ENCODE measurements at places on chromosomes 3 and 15. TPM values are rescaled to one million over a fixed set of nuclear protein-coding genes. Genes with fewer than 3 reads are reported as not detected.

Gene FAM3D
- not detected for total RNA-seq

Gene ERICH6
- not detected for total RNA-seq

Gene MITF
- not detected for total RNA-seq

Gene TMEM40
- not detected for total RNA-seq

GRCh38 chr3:170496868-170497140 lies 78.1 kb downstream of the CLDN11 start:
- no peak overlapping the region for H3K27ac ChIP-seq
- H3K36me3 ChIP-seq = no peaks in the 10 kb centered on the region
- peaks cover 2% of the 10 kb centered on the region for H3K27me3 ChIP-seq
- no peaks in the 10 kb centered on the region for H3K4me1 ChIP-seq
- H3K4me3 ChIP-seq = no peak overlapping the region

GRCh38 chr3:56725175-56725574 lies 42.1 kb upstream of the TASOR start:
- H3K4me3 ChIP-seq = peak overlapping the region; percentile 52
- H3K27ac ChIP-seq = peak overlapping the region; percentile 83
- DNase-seq = peak; percentile 86
- H3K27me3 ChIP-seq = no peaks in the 10 kb centered on the region
- peaks cover 51% of the 10 kb centered on the region for H3K36me3 ChIP-seq
- peaks cover 32% of the 10 kb centered on the region for H3K4me1 ChIP-seq

Gene C3orf49
- not detected for total RNA-seq

Gene HGD
- not detected for total RNA-seq

Gene SEMA5B
- not detected for total RNA-seq

GRCh38 chr3:46365041-46365440 lies 5.7 kb upstream of the CCR5 start:
- H3K27me3 ChIP-seq = peaks cover 15% of the 10 kb centered on the region
- peaks cover 54% of the 10 kb centered on the region for H3K4me1 ChIP-seq
- DNase-seq = no peak
- no peak overlapping the region for H3K4me3 ChIP-seq
- H3K36me3 ChIP-seq = no peaks in the 10 kb centered on the region
- no peak overlapping the region for H3K27ac ChIP-seq

- H3K4me3 ChIP-seq = peak overlapping the region; percentile 54
- no peak for DNase-seq
- no peak overlapping the region for H3K27ac ChIP-seq
- peaks cover 38% of the 10 kb centered on the region for H3K27me3 ChIP-seq
Measured at GRCh38 chr3:71752831-71753700, 589 bp upstream of the GPR27 start.

DNA sequence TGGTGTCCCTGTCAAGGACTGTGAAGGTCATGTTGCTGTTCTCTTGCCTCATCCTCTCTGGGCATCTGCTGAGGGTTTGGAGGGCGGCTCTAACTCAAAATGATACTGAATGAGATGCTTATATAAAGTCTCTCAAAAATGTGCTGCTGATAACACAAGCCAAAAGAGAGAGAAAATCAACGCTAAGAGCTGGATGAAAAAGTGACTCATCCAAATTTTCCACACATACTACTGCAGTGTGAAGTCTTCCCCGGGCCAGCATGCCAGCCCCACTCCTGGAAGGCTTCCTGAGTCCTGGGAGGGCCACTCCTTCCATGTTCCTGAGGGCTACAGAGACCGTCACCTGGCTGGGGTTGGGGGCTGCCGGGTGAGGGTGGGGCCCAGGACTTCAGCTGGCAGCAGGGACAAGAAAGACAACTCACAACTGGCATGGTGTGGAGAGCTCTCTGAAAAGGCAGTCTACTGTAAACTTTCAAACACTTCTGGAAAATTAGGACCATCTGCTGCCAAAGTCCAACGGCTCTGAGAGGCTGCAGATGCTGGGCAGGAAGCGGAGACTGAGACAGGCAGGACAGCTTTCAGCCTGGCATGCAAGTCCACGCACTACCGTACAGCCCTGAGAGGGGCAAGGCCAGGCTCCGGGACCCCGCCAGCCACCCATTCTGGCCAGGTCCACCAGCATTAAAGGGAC lies 200.3 kb downstream of the ADAMTS17 start:
- no peak overlapping the region for H3K27ac ChIP-seq
- no peak for DNase-seq
- H3K4me1 ChIP-seq = peaks cover 3% of the 10 kb centered on the region
- peaks cover 5% of the 10 kb centered on the region for H3K36me3 ChIP-seq

GRCh38 chr15:34359416-34359815 lies 7.6 kb downstream of the LPCAT4 start:
- H3K36me3 ChIP-seq = peaks cover 20% of the 10 kb centered on the region
- H3K27ac ChIP-seq = no peak overlapping the region
- no peaks in the 10 kb centered on the region for H3K27me3 ChIP-seq
- H3K4me1 ChIP-seq = no peaks in the 10 kb centered on the region

DNA sequence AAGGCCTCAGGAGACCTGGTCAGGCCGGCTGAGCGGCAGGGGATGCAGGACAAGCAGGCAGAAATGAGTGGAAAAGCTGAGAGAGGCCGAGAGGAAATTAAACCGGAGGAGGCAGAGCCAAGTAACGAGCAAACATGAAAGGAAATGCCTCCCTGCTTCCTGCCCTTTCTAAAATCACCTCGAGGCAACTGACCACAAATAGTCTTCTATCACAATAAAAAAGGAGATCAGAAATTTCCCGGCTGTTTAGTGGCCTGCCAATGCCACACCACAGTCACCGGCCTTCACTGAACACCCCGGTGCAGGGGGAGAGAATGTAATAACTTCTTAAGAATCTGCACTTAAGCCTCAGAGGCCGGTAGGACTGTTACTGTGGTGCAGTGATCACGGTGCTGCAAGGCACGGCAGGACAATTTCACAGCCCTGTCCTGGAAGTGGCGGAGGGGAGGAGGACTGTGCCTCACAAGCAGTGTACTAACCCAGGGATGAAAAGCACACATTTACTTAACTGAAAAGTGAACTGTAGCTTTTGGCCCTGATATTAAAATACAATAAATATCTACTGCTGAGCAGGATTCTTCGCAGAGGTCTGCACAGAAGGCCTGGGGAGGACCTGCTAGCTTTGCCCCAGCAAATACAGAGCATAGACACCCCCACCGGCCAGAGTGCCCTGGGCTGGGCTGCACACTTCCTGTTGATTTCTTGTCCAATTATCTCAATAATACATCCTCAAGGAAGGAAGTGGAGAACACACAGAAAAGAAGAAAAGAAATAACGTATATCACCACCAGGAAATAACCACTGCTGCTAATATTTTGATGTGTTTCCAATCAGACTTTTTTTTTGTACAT lies 183.5 kb upstream of the NSMCE3 start:
- H3K4me1 ChIP-seq = peaks cover 12% of the 10 kb centered on the region
- no peaks in the 10 kb centered on the region for H3K27me3 ChIP-seq
- no peak overlapping the region for H3K4me3 ChIP-seq
- H3K27ac ChIP-seq = no peak overlapping the region

DNA sequence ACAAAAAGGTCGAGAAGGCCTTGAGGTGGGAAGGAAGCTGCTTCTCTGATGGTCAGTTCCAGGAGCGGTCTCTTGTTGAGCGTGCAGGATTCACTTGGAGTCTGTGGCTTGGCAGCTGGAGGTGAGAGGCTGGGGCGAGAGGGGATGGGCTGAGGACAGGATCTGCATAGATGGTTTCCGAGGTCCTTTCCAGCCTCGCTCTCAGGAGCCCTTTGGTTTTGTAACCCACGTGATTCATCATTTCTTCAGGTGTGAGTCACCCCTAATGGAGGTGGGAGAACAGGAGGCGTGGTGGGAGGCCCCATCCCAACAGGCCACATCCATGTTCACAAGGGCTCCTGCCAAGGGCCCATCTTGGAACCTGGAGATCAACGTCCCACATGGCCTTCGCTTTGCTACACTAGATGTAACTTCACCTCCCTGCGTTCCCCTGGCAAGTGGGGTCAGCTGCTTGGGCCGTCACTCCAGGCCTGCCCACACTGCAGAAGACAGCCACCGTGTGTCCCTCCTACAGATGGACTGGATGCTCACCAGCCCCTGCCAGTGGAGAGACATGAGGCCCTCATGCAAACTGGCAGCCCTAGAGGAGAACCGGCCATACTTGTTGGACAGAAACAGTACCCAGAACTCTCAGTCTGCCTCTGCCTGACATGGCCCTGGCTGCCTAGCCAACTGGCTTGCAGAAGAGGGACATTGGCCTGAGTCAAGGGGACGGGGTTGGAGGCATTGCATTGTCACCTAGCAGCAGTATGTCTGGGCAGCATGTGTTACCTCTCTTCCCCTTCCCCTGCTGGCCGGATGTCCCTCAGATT lies 1.6 kb upstream of the PCSK6 start:
- no peak for DNase-seq
- H3K36me3 ChIP-seq = no peaks in the 10 kb centered on the region
- H3K4me3 ChIP-seq = no peak overlapping the region
- H3K4me1 ChIP-seq = peaks cover 2% of the 10 kb centered on the region

Gene AMOTL2
- total RNA-seq = 0.12 TPM

Gene ATP6V1A
- 43.5 TPM for total RNA-seq

DNA sequence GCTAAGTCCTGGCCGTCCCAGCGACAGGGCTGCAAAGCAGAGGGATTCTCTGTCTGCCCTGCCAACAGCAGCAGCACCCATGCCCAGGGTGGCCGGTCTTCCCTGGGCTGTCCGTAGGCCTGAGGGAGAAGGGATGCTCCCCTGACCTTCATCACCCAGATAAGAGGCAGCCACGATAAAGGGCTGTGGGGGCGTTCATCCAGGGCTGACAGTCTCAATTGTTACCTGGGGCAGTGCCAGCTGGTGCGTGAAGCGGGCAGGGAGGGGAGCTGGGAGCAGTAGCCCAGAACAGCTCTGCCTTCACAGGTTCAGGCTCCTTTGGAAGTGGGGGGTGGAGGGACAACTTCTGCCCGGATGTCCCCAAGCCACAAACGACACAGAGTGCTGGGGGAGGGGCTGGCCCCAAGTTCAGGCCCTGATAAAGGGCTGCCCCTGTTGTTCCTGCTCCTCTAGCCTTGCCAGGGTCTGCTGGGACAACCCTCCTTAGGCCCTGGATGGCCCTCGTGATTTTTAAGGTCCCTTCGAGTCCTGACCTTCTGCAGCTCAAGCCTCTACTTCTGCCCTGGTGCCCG lies 94.7 kb downstream of the RAB11A start:
- DNase-seq = no peak
- no peaks in the 10 kb centered on the region for H3K36me3 ChIP-seq
- no peak overlapping the region for H3K4me3 ChIP-seq

DNA sequence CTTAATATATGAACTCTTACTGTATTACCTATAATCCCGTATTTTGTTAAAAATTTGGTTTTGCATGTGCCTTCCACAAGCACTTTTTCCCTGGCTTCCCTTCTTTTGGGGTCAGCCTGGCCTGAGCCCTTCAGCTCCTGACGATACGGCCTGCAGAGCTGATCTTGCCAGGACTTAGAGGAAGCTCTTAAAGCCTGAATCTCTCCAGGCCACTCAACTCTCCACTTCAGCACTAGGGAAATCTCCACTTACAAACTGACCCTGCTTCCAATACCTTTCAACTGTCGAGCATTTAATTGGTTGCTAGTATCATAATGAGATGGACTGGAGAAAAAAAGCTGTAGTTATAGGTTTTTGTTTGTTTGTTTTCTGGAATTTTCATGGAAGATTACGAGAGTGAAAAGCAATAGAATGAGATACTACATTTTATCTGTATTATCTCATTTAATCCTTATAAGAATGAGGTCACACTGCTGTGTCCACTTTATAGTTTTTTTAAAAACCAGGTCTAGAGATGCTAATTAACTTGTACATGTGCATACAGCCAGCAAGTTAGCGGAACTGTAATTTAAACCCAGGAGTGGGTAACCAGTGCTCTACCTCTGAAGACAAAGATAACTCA lies 54.8 kb downstream of the ZBTB38 start:
- H3K4me1 ChIP-seq = peaks cover 51% of the 10 kb centered on the region
- no peaks in the 10 kb centered on the region for H3K27me3 ChIP-seq
- peaks cover 48% of the 10 kb centered on the region for H3K36me3 ChIP-seq
- H3K4me3 ChIP-seq = no peak overlapping the region
- H3K27ac ChIP-seq = no peak overlapping the region
- DNase-seq = no peak

GRCh38 chr3:149536429-149536828 lies 61.9 kb downstream of the TM4SF4 start:
- no peak for DNase-seq
- no peaks in the 10 kb centered on the region for H3K4me1 ChIP-seq
- no peak overlapping the region for H3K4me3 ChIP-seq
- H3K36me3 ChIP-seq = no peaks in the 10 kb centered on the region
- H3K27me3 ChIP-seq = no peaks in the 10 kb centered on the region

- no peak for DNase-seq
- H3K4me1 ChIP-seq = no peaks in the 10 kb centered on the region
- no peaks in the 10 kb centered on the region for H3K36me3 ChIP-seq
Measured at GRCh38 chr3:113194823-113195401, 16.4 kb upstream of the BOC start.

DNA sequence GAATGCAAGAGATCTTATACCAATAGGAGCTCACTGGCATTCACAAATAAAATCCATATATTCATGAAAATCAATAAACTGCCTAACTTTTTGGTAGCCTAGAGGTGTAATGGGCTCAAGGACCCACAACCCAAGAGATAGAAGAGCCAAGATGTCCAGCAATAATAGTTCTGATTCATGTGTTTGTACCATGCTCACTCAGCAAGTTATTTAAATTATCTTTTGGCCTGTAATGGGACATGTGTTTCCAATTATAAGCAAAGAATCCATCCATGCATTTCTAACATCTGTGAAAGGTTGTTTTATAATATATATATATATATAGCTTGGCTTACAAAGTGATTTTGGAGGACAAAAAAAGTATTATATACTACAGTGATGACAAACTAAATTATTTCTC lies 29.7 kb upstream of the SHC4 start:
- no peak overlapping the region for H3K27ac ChIP-seq
- DNase-seq = no peak
- H3K36me3 ChIP-seq = peaks cover 29% of the 10 kb centered on the region
- H3K27me3 ChIP-seq = no peaks in the 10 kb centered on the region

Gene GPR87
- 1.1 TPM for total RNA-seq

DNA sequence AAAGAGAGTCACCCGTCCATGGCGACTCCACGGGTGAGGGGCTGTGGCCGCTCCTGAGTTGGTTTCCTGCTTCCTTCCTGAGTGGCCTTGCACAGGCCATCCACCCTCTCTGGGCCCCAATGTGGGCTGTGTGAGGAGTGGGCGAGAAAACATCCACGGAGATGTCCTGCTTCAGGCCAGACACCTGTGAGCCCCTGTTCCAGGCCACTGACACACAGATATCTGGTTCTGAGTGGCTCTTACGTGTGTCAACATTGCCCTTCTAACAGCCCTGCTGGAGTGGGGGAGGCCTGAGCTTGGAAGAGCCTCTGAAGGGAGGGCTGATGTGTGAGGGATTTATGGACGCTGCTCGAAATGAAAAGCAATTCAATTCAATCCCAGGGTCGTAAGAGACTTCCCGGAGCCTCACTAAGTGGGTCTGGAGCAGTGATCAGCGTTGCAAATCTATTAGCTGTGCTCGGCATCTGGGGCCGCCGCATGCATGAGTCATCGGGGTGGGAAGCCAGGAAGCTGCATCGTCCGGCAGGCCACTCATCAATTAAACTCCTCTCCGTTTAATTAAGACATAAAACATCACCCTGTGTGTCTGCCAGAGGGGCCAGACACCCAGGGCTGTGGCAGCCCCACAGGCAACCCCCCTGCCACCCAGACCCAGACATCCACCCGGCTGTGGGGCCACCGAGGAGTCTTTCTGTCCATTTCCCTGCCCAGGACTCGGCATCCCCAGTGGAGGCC lies 20.0 kb upstream of the PRR23E start:
- H3K4me1 ChIP-seq = no peaks in the 10 kb centered on the region
- no peak overlapping the region for H3K4me3 ChIP-seq
- H3K36me3 ChIP-seq = no peaks in the 10 kb centered on the region
- no peak for DNase-seq

Data from activated CD4-positive, alpha-beta memory T cell treated with anti-CD3 and anti-CD28 coated beads for 36 hours (primary cell).